ENCODE measurements at places on chromosomes 6 and 20.
A peak's percentile ranks its signal among the peaks of the same experiment; 100 is the strongest.

DNA sequence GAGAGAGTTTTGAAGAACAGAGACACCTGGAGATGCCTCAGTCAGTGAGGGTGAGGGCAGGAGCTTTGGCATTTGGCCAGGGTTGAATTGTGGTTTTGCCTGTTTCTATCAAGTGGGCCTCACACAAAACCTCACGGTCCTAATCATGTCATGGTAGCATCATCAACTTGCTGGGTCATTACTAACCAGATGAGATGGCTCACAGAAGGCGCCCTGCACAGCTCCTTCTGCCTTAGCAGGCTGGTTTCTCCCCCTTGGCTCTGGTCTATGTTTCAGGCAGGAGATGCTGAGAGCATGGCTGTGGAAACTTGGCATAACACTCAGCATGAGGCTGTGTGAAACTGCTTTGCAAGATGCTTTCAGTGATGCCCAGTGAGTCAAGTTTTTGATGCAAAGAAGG, 99.3 kb downstream of the LRRC1 start:
- no peak for DNase-seq

GRCh38 chr6:45423111-45423823, 45.5 kb upstream of the SUPT3H start:
- no peak for DNase-seq

- no peak for DNase-seq
Observed at GRCh38 chr6:43995137-43995536, 132.1 kb downstream of the MRPL14 start.

- no peak for DNase-seq
Observed at GRCh38 chr6:140867336-140867735, 1265.4 kb upstream of the GJE1 start.

DNA sequence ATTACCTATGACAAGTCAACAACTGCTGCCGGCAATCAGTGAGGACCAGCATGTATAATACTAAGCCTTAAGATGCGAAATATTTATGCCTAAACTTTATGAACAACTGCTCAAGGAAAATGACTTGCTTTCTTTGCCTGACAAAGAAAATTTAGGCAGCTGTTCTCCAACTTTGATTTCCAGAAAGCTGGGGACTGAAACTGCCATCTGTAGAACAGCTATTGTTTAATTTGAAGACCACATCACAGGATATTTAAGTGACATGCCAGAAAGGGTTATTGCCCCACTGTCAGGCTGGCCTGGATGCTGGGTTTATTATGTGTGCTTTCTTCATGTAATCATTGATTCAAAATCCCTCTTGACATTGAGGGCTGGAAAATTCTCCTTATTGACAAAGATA, 153.9 kb upstream of the ENPP5 start:
- DNase-seq, result no peak

DNA sequence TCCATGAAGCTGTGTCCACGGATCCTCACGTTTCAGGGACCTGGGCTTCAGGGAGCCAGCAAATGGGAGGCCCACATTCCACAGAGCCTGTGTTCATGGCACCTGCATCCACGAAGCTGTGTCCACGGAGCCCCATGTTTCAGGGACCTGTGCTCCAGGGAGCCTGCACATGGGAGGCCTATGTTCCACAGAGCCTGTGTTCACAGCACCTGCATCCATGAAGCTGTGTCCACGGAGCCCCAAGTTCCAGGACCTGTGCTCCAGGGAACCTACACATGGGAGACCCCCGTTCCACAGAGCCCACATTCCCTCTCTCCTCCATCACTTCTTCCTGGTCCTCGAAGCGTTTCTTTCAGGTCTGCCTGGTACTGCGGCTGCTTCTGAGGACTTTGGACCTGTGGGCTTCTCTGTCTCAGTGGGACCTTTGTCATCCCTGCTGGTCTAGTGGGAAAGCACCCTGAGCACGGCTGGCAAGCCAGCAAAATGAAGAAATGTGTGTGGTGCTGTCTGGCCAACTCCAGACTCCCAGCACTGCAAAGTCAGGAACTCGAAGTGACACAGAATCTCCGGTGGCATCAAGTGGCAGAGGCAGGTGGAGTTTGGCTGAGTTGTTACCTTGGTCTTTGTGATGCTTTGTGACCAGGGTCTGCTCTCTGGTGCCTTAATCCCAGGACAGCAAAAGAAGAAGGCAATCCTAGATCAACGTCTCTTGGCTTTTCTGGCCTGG, 245.9 kb downstream of the DLL1 start:
- no peak for DNase-seq

DNA sequence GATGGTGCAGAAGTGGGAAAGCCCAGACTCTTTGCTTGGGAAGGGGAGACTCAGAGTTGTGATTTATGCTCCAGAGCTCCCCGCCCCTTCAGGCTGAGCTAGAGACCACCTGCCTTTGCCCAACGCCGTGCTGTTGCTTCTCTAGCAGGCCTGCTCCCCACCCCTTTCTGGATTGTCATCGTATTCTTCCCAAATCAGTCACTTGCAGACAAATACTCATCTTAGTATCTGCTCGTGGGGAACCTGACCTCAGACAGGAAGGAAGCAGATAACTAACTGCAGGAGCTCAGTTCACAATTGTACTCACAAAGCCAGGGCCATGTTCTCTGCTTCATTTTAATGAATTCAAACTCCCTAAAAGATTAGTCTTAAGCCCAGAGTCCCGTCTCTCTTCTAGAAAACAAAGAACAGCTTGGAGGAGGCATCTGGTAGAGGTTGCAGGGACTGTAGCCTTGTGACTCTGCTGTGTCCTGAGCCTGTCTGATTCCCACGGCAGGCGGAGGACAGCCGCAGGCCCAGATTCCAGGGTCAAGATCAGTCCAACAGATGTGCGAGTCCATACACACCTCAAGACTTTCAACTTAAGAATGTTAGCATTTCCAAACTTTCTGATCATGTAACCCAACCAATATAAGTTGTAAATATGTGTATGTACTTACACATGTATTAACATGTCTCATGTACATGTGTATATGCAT, 57.2 kb upstream of the GGTLC1 start:
- no peak for DNase-seq

DNA sequence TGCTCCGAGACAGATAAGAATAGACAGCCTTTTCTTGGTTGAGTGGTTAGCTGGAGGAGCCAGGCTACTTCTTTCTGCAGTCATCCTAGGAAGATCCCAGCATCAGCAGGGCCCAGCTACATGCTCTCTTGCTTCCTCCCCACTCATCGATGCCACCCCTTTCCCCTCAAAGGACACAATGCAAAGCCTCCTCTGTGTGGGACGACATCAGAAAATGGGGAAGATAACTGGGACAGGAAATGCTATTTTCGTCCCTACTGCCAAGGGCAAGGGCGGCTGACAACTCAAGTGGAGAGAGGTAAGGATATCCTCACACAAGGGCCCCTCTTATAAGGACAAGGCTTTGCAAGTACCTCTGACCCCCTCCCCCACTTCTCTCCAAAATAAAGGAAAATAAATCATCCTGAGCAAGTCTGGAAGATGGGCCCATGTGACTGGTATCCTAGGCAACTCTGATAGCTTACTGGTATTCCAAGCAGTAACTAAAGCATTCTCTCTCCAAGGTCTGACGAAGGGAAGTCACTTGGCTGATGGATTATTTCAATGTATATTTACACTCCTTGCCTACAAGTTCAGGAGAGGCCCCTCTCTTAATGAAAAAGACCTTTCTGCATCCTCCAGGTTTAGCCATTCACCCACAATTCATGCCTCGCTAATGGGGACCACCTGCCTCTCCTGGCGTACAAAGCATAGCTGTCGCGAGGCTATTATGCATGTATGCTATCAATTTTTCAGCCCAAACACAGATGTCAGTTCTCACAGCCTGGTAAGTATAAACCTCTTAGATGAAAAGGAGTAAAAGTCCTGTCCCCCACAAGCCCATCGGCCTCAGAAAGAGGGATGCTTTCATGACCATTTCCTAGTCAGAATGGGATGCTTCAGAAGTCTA, 11.3 kb downstream of the ELMO2 start:
- no peak for DNase-seq

- no peak for DNase-seq
Observed at GRCh38 chr6:54248319-54248718, 59.9 kb upstream of the TINAG start.

GRCh38 chr6:115058414-115059211, 715.8 kb upstream of the HS3ST5 start:
- DNase-seq, result no peak

- DNase-seq, result no peak
Observed at GRCh38 chr6:52364480-52365166, 2.7 kb downstream of the PAQR8 start.

DNA sequence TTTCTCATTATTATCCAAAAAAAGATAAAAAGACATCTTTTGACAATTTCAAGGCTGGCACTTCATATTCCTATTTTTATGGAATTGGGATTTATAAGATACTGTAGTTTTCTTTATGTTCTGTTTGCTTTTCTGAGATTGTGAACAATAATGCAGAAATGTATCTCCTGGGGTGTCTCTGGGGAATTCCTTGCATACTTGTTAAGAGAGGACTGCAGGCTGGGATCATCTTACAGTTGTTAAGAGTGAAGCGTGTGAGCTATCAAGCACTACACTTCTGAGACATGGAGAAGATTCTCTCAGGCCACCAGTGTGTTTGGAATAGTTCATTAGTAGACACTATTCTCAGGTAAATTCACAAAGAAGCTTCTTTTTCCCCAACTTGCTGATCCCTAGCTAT, 963.3 kb upstream of the GJE1 start:
- peak; percentile 90 for DNase-seq

- no peak for DNase-seq
Observed at GRCh38 chr20:21074605-21075336, 31.4 kb downstream of the LINC00237 start.

DNA sequence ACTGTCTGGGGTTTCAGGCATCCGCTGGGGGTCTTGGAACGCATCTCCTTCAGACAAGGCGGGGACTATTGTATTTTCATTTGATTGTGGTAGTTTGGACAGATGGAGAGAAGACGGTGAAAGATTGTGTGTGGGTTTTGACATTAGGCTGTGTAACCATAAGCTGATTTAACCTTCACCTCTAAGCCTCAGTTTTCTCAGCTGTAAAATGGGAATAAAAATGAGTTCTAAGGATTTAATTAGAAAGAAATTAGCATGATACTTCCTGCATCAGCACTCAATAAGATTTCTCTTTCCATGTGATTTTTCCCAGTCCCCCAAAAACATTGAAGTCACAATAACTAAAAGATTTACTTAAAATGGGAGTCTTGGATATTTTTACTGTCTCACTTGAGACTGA, 78.1 kb downstream of the CBFA2T2 start:
- no peak for DNase-seq

- no peak for DNase-seq
Observed at GRCh38 chr6:125194941-125195340, 41.4 kb downstream of the TPD52L1 start.

- no peak for DNase-seq
Observed at GRCh38 chr20:18176318-18176785, 38.7 kb downstream of the KAT14 start.

- no peak for DNase-seq
Observed at GRCh38 chr20:25040438-25040831, 17.5 kb downstream of the ACSS1 start.

GRCh38 chr6:100230115-100230952, 234.4 kb downstream of the SIM1 start:
- no peak for DNase-seq

DNA sequence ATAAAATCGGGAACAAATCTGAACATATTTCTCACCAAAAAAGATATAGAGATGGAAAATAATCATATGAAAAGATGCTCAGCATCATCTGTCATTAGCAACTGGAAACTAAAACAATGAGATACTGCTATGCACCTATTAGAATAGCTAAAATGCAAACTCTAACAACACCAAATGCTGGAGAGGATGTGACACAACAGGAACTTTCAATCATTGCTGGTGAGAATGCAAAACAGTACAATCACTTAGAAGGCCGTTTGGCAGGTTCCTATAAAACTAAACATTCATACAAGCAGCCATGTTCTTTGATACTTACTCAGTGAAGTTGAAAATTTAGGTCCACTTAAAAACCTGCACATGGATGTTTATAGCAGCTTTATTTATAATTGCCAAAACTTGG, 67.0 kb downstream of the FAM50B start:
- DNase-seq, result no peak

- no peak for DNase-seq
Observed at GRCh38 chr6:14771016-14771415, 474.9 kb upstream of the JARID2 start.

DNA sequence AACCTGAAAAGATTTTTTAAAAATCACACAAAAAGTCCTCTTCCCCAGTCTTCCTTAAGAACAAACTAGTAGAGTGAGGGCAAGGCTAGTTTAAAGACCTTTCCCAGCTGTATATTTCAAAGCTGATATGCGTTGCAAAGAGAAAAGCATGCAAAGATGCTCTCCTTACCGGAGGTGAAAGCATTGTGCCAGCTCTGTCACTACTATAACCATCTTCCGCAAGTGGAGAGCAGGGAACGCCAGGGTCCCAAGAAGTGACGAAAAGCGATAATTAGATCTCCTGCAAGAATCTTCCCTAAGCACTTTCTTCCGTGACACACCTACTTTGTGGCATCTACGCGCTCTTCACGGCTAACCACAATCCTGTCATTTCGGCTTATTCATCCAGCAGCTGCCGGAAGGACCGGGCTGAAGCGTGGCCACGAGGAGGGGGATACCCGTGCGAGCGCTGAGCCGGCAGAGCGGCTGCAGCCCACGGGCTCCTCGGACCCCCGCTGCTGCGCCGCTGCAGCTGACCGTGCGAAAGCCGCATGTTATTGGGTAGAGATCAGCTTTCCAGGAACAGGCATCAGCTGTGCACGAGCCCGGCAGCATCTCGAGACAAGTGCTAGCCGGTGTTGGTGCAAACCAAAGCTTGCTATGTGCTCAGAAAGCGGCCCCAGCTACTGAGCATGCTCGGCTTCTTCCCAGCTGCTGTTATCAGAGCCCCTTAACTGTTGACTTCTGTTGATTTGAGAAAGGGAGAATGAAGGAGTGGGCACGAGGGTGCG, 57.2 kb upstream of the ARHGAP18 start:
- DNase-seq, result no peak

- DNase-seq, result no peak
Observed at GRCh38 chr6:41940759-41941279, 789 bp downstream of the CCND3 start.

- DNase-seq, result no peak
Observed at GRCh38 chr20:44219170-44219730, 8.7 kb upstream of the OSER1 start.

DNA sequence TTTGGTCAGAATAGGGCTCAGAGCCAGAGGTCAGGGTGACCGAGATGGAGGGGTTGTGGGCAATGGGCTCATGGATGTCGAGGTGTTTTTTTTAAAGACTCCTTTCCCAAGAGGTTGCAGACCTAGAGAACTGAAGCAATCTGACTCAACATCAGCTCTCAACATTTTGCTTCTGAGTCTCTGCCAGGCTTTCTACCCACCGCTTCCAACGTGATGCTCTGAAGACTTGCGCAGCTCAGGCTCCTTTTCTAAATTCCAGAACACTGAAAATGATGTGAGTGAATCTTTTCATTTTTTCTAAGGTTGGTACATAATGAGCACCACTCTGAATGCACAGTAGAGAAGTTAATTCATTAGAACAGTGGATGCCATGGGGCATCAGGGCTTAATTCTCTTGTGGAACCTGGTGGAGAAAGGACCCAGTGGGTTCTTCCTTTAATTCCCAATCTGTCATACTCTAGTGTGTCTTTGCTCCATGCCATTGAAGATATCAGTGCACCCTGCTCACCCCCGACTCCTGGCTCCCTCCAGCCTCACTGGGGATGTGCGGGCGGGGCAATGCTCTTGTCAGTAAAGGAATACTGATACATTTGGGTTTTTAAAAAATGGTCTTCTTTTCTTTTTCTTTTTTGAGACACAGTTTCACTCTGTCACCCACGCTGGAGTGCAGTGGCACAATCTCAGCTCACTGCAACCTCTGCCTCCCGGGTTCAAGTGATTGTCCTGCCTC, 17.0 kb upstream of the KIF13A start:
- DNase-seq, result no peak

- DNase-seq, result no peak
Observed at GRCh38 chr6:148596891-148597455, 149.9 kb upstream of the UST start.
